Stimulated activated CD8-positive, alpha-beta memory T cell treated with anti-CD3 and anti-CD28 coated beads, Interleukin-15, amount 100 ng/mL, for 1 hour (primary cell): ENCODE measurements at places on chromosomes 12 and 14.

DNA sequence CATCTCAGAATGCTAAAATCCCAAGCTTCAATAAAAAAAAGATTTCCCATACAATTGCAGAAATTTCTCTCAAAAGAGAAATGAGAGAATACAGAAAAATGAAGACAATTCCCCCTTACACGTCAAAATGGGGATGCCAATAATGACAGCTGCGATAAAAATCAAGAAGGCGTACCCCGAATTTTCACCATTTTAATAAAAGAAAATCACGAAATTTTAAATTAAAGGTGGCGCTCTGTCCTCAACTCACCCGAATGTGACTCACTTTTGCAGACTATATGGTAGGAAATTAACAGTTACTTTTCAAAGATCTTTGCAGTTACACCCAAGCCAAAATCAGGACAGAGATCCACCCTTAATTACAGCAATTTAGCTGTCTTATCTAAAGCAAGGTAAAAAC lies 2.1 kb downstream of the ATP2B1 start:
- no peak for DNase-seq

- no peak for DNase-seq
These were observed 24.1 kb upstream of the RAB35 start for GRCh38 chr12:120140603-120141002.

DNA sequence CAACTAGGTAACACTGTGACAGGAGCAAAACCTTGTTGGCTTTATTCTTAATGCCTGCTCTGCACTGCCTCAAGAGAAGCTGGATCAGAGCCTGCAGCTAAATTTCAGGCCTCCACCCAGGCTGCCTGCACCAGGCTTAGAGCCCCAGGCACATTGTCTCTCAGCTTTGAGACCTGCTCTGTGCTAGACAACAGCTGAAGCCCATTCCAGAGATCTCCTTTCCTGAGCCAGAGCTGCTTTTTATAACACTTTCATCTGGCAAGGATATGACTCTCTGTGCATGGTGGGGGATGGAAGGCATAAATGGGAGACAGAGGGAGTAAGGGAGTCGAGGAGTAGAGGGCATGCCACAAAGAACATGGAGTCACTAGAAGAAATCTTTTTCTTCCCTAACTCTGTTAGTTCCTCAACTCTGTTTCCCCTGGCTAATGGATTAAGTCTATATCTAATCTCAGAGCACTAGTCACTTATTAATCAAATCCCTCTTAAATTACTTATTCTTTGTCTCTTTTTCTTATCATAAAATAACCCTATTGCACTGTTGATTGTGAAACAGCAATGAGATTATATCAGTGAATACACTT lies 27.1 kb upstream of the LUM start:
- DNase-seq: no peak

- DNase-seq: no peak
These were observed 22.2 kb downstream of the TMEM63C start for GRCh38 chr14:77203611-77204458.

- DNase-seq: no peak
These were observed 53.8 kb downstream of the STAB2 start for GRCh38 chr12:103640831-103641230.

- no peak for DNase-seq
These were observed 31.7 kb downstream of the FGD4 start for GRCh38 chr12:32431025-32431424.

- no peak for DNase-seq
These were observed 768 bp downstream of the CEP170B start for GRCh38 chr14:104865631-104866441.

GRCh38 chr14:101075801-101076413 lies 172.4 kb upstream of the RTL1 start:
- DNase-seq: no peak

DNA sequence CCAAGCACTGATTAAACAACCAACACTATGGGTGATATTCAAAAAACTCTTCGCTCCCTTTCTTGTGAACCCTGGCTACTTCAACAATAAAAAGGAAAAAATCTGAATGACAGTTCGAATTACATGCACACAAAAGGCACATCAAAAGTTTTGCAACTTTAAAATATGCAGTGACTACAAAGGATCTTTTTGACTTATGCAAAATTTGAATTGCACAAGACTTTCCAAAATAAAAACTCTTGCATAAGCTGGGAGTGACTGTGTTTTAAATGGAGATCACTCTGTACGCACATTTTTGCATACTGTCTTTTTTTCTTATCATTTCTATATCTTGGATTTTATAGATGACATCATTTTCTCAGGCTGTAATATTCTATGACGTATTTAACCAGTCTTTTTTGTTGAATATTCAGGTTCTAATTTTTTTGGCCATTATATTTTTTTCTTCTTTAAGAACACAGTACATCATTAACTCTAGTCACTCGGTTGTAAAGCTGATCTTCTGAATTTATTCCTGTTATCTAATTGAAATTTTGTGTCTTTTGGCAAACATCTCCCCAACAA lies 667.6 kb upstream of the TBX3 start:
- no peak for DNase-seq

DNA sequence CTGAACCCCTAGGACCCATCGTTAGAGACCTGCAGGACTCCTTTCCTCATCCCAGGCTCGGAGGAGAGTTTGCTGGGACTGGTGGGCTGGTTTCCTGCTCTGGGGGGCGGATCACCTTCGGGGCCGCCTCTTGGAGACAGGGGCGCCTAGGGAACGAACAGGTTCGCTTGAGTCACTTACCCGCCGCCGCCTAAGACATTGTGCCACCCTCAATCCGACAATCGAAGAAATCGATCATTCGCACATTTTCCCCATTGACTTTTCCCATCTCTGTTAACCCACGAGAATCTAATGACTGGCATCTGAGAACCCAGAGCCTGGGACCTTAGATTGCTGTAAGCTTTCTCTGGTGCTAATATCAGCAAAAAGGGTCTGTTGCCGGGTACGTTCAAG lies 322 bp downstream of the SLC39A9 start:
- DNase-seq: no peak

- no peak for DNase-seq
These were observed 2.3 kb upstream of the ACVRL1 start for GRCh38 chr12:51904951-51905470.

- DNase-seq: no peak
These were observed 2.1 kb downstream of the KMT2D start for GRCh38 chr12:49058366-49059044.

GRCh38 chr14:79473651-79474050 lies 737.7 kb downstream of the DIO2 start:
- DNase-seq: no peak

- no peak for DNase-seq
These were observed 418 bp upstream of the MYG1 start for GRCh38 chr12:53299101-53299453.

DNA sequence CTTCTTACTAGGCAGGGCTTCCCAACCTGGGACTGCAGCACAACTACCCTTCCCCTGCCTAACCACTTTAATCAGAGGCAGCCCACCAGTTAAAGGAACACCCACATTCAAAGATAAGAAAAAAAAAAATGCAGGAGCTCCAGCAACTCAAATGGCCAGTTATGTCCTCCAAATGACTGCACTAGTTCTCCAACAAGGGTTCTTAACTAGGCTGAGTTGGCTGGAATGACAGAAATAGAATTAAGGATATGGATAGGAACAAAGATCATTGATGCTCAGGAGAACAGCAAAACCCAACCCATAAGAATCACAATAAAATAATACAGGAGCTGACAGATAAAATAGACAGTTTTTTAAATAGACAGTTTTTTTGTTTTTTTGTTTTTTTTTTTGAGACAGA lies 154.2 kb downstream of the PLCZ1 start:
- no peak for DNase-seq

DNA sequence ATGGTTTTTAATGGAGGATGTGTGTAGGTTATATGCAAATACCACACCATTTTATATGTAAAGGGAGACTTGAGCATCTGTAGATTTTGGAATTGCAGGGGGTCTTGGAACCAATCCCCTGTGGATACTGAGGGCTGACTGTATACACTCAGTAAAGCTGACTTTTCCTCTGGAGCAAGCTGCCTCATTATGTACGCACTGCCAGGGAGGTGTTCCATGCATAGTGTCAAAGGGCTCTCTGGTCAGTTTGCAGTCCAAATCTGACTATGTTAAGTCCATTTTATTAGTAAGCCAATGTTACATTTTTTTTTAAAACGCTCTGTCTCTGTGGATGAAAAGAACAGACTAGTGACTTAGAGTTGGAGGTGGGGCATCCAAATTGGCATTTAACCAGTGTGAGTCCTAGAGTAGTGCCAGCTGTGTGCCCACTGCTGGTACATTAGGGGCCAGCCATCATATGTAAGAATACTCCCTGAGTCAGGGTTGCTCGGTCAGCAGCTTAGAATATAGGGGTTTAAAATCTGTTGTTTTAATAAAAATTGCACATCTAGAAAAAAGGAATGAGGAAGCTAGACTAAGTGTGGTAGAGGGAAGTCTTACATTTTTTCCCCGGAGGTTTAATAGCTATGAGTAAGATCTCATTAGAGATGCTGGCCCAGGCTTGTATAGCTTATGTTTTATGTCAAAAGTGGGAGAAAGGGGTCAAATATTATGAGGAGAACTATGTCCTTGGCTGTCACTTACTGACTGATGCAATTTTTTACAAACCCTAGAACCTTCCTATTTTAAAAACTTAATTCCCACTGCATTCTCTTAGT lies 87.0 kb downstream of the TESC start:
- DNase-seq: no peak

DNA sequence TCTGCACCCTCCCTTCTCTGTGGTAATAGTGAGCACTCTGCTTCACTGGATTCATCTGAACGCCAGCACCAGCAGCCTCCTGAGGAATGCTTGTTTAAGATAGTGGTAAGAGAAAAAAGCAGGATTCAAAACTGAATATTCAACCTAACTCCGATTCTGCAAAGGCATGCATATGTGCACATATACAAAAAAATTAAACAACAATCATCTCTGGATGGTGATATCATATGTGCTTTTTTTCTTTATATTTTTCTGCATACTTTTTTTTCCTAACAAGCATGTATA lies 9.8 kb downstream of the TMEM229B start:
- no peak for DNase-seq

GRCh38 chr14:62428429-62429203 lies 616.6 kb downstream of the KCNH5 start:
- no peak for DNase-seq

- DNase-seq: no peak
These were observed 183.3 kb upstream of the LMO3 start for GRCh38 chr12:16789204-16789790.

DNA sequence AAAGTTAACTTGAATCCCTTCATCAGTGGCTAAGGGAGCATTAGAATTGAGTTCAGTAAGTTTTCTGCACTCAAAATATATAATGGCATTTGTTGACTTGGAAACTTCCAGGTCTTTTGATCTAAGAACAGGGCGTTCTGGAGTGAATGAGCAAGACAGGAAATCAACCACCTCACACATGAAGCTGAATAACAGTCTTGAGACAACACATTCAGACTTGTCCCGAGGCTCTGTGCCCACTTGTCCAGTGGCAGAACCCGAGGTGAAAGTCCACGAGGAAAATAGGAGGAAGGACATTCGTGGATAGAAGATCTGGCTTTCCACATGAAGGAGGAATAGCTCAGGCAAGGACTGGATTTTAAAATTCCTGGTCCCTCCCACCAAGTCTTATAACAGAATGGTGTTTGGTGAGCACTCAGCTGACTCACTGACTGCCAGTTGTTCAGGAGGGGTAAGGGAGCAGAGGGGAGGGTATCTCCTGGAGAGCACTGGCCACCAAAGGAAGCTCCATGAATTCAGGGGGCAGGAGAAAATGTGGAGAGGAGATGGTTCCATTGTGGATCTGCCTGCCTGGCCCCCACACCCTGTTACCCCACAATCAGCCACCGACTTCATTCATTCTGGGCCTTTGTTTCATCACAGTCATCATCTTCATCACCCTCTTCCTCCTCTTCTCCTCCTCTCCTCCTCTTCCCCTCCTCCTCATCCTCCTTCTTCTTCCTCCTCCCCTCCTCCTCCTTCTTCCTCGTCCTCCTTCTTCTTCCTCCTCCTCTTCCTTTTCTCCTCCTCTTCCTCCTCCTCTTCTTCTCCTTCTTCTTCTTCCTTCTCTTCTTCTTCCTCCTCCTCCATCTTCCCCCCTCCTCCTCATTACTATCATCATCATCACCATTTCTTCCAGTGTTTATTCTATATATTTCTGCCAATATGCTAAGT lies 620.1 kb downstream of the MED13L start:
- DNase-seq: no peak

DNA sequence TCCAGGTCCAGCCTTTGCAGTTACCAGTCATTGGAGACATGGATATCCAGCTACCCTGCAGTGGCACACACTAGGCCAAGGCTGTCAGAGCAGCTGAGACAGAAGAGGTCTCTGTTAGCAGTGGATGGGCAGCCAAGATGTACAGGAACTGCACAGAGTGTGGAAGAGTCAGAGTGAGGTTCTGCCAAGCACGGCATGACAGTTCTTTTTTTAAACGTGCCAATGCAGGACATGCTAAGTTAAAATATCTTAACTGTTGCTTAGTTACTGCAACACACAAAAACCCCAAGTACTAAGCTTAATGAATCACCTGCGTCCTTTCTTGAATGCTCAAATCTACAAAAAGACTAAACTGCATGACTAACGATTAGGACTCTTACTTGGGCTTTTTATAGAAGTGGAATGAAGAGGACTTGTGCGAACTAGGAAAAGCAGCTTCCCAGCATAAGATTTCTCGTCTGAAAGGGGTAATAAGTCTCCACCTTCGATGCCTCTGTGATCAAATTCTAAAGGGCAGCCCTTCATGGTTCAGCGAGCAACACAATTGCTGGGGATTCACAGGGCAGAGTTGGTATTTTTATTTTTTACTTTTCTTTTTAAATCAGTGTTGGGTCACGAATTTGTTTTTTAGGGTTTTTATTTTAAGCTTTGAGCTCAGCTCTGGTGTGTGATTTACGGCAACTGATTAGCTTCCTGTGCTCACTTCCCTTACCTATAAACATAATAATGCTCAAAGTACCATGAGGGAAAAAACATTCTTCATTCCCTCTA lies 20.6 kb downstream of the MAPK1IP1L start:
- DNase-seq: no peak

- no peak for DNase-seq
These were observed 23.8 kb downstream of the OAS2 start for GRCh38 chr12:113002155-113002554.

DNA sequence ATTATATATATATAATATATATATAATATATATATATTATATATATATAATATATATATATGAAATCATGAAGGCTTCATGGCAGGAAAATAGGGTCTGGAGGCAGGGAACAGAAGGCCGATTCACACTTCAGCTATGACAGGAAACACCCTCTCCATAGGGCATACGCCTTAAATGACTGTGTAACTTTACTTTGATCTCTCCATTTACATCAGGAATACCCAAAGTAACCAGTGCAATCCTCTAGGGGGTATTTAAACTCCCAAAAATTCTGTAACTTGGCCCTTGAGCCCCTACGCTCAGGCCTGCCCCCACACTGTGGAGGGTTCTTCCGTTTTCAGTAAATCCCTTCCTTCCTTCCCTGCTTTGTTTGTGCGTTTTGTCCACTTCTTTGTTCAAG lies 40.4 kb upstream of the PPP2R5C start:
- no peak for DNase-seq

DNA sequence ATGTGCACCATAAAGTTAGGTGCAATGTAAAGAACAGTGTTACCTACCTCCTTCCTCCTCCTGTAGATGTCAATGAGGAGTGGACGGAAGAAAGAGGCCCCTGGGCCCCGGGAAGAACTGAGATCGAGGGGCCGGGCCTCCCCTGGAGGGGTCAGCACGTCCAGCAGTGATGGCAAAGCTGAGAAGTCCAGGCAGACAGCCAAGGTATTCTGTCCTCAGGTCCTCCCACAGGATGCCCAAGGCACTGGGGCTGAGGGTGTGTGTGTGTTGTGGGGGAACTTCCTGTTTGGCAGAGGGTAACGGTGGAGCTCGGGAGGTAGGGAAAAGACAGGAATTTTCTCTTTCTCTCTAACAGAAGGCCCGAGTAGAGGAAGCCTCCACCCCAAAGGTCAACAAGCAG lies 6.4 kb downstream of the ATN1 start:
- no peak for DNase-seq
